ENCODE measurements at places on chromosomes 6 and 20. TPM values are rescaled to one million over a fixed set of nuclear protein-coding genes. Genes with fewer than 3 reads are reported as not detected.

The SLC35F1 gene
- total RNA-seq: 6.4 TPM

GRCh38 chr6:11155589-11155988 lies 44.1 kb upstream of the ERVFRD-1 start:
- no peaks in the 10 kb centered on the region for H3K36me3 ChIP-seq
- no peaks in the 10 kb centered on the region for H3K4me1 ChIP-seq
- H3K27ac ChIP-seq: no peak overlapping the region
- no peak overlapping the region for H3K4me3 ChIP-seq
- no peaks in the 10 kb centered on the region for H3K27me3 ChIP-seq

DNA sequence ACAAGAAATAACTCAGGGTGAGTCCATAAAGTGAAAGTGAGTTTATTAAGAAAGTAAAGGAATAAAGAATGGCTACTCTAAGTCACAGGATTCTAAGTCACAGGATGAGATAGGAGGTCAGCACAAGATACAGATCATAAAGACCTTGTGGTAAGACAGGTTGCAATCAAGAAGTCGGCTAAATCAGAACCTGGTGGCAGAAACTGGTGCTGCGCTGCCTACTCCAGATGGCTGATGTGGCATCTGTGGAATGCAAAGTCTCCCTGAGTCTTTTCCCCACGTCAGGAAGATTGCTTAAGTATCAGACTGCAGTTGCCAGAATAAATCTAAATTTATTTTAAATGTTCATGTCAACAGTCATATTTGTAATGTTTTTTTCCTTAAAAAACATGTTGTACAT lies 10.7 kb upstream of the KCNK15 start:
- no peaks in the 10 kb centered on the region for H3K27me3 ChIP-seq
- no peaks in the 10 kb centered on the region for H3K36me3 ChIP-seq
- H3K4me3 ChIP-seq: no peak overlapping the region
- no peak overlapping the region for H3K27ac ChIP-seq
- DNase-seq: no peak

- no peaks in the 10 kb centered on the region for H3K27me3 ChIP-seq
- H3K4me3 ChIP-seq: no peak overlapping the region
- no peaks in the 10 kb centered on the region for H3K4me1 ChIP-seq
These were observed 29.4 kb downstream of the LRP11 start for GRCh38 chr6:149834513-149835481.

DNA sequence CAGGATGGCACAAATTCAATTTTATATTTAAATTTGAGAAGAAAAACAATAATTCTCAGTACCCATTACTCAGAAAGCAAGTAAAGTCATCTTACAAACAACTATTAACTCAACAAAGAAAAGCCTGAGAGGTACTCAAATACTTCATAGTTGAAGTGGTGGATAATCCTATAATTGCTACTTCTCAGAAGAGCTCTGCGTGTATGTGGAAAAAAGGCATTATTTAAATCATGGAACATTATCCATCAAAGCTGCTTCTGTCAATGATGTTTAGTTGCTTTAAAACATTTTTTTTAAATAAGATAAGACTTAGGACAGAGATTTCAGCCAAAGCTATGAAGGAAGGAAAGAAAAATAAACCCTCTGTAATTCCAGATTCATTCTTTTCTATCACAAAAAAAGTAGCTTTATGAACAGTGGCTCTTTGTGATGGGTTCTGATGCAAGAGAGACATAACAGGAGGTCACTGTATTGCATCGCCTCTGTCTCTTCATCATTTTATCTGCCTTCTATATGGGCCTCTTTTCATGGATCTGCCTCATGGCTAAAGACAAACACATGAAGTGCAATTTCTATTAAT lies 367.9 kb upstream of the SLC35B3 start:
- DNase-seq: no peak
- no peaks in the 10 kb centered on the region for H3K27me3 ChIP-seq
- H3K4me3 ChIP-seq: no peak overlapping the region
- no peaks in the 10 kb centered on the region for H3K36me3 ChIP-seq
- no peak overlapping the region for H3K27ac ChIP-seq

- H3K36me3 ChIP-seq: no peaks in the 10 kb centered on the region
- H3K27ac ChIP-seq: no peak overlapping the region
- no peaks in the 10 kb centered on the region for H3K27me3 ChIP-seq
- DNase-seq: no peak
These were observed 86.3 kb downstream of the SLC22A23 start for GRCh38 chr6:3370361-3371221.

DNA sequence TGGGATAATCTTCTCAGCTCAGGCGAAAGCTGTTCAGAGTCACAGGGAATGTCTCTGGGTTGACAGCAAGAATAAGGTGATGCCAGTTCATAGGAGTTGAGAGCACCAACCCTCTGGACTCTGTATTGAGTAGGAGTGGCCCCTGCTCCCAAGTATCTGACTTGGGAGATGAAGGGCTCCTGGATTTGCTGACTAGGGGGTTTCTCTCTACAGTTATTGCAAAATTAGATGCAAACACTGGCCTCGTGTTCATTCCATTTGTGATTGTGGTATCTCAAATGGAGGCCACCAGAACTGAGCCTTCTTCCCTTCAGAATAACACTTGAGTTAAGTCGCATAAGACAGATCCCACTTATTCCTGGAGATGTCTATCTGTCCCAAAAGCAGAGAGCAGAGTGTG lies 135.7 kb downstream of the PDE7B start:
- no peak overlapping the region for H3K27ac ChIP-seq
- no peaks in the 10 kb centered on the region for H3K27me3 ChIP-seq
- DNase-seq: no peak
- H3K4me1 ChIP-seq: no peaks in the 10 kb centered on the region

GRCh38 chr20:39619271-39619785 lies 657.2 kb downstream of the DHX35 start:
- H3K4me3 ChIP-seq: no peak overlapping the region
- DNase-seq: no peak
- no peaks in the 10 kb centered on the region for H3K4me1 ChIP-seq
